Omental fat pad (tissue), 4 donors: ENCODE measurements at places on chromosomes 3 and 15.

DNA sequence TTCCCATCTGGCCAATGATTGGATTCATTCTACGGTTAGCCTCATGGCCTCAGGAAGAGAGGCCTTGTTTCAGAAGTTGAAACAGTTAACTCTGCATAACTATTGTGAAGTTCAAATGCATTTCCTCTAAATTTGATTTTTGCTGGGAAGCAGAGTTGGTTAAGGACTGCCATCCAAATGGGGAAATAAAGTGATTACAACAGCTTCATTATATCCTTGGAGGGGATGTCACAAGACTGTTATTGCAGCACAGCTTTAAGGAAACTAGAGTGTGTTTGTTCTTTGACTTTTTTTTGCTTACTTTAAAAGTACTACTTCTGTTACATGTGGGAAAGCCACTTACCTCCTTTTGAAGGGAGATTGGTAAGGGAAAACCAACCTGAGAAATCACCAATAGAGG, 164.8 kb downstream of the AKAP13 start:
- DNase-seq, result no peak

DNA sequence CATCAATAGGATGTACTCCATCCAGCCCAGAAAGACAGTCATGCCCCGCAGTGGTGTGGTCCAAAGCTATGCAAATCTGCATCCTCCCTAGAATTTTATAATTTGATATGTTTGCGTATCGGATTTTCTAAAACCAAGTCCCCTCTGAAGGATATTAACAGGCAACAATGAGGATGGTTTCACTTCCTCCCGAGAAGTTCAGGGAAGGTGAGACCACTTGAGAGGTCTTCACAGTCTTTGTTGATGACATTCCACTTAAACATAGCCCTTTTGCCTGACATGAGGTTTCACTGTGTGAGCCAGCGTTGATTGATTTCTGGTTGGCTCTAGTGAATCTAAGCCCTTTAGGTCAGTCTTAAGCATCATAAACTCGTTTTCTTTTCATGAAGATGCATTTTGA, 276.1 kb downstream of the NR2F2 start:
- no peak for DNase-seq

GRCh38 chr3:123376451-123377242, 72.2 kb downstream of the ADCY5 start:
- no peak for DNase-seq

DNA sequence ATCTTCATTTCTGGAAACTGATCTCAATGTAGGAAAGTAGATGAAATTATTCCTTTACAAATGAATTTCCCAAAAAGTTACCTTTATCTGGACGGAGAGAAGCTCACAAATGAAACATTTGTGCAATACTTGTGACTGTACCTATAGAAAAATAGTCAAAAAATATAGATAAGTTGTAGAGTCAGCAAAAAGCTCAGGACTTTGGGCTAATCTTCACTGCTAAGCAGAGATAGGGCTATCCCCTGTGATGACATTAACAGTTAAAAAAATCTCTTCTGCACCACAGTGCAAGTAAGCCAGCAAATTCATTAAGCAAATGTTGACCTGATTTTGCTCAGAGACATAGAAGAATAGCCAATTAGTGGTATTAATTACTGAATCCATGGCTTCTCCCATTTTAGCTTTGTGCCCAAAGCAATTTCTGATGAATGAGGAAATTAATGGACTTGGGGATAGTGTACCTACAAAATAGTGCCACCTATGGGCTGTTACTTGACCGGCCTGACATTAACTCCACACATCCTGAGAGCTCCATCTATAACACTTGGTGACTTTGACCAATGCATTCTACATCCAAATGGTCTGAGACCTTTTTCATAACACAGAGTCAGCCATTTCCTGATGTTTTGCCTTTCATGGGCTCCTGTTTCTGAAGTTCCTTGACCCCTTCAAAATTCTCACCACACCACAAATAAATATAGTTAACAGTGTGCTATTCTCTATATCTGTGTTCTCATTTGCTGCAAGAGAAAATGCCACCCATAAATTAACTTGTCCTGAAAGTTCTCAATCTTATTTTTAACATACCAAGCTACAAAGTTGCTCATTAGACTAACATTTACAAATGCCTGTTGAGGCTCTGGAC, 105.0 kb downstream of the SSR3 start:
- DNase-seq, result no peak

DNA sequence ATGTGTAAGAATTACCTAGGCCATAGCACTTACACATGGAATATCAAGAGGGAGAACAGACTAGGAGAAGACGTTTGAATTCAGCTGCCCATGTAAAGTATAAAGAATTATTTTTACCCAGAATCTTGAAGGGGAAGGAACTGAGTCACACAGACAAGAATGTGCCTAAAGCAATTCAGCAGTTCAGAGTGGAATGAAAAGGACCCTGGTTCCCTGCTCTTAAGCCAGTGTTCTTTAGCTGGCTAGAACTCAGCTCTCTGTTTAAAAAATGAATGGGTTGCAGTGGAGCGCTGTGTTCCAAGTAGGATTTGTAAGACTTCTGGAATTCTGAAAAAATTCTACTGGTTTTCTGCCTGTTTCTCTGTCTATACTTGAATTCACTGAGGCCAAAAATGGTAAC, 440.2 kb downstream of the LPP start:
- no peak for DNase-seq

- no peak for DNase-seq
Measured at GRCh38 chr3:177647341-177647740, 450.1 kb upstream of the TBL1XR1 start.

DNA sequence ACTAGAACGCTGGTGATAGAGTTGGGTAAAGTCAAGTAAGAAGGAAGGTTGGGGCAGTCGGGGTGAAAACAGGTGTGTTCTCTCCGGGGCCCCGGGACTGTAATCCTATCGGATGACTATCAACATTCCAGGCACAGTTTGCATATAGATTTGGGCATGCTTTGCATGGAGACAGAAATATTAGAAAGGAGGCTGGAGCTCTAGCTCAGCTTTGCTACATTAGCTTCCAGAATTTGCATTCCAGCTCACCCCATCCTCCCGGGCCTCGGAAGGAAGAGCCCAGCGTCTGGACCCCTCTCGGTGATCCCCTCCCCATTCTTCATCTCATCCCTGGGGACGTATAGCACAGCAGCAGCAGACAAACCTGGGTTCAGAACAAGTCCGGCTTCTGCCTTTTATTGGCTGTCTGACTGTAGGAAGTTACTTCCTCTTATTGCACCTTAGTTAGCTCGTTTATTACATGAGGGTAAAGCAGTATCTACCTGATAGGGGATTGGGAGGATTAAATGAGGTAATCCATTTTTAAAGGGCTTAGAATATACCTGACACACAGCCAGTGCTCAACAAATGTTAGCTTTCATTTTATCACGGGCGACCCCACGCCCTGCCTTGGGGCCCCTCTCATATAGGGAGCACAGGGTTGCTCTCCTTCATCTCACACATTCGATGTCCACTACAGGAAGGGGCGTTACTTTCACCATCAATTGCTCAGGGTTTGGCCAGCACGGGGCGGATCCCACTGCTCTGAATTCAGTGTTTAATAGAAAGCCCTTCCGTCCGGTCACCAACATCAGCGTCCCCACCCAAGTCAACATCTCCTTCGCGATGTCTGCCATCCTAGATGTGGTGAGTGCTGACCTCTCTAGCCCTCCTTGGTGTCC, 3.2 kb downstream of the HTR3E start:
- DNase-seq, result no peak

GRCh38 chr3:44476181-44476611, 1.3 kb downstream of the ZNF445 start:
- DNase-seq, result no peak

DNA sequence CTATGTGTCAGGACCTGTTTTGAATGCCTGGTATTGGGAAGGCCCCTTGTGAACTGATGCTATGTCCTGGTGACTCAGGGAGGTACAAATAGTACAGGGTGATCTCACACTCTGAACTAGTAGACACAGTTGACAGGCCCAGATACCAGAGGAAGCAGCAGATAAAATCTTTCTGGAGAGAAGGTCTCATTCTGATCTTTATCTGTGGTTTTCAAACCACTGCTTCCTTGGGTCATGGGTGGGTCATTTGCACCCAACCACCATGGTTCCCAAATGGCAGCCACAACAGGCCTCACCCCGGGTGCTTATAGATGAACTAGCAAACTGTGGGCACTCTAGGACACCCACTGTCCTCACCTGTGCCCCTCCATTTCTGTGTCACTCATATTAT, 43.4 kb downstream of the PXYLP1 start:
- no peak for DNase-seq

DNA sequence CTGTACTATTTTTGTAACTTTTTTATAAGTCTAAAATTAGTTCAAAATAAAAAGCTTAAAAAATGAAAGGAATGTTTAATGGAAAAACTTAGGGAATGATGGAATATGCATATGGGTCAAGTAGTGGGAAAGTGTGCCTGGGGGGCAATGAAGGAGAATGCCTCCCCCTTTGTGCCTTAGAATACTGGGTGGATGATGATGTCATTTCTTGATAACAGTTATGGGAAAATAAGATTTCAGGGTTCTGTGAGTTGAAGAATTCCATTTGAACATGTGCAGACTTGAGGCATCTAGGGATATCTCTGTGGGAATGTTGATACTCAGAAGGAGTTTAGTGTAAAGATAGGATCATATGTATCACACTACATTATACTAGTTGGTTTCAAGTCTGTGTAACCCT, 13.8 kb downstream of the WDR93 start:
- no peak for DNase-seq

GRCh38 chr3:65545429-65545828, 493.3 kb downstream of the MAGI1 start:
- no peak for DNase-seq

DNA sequence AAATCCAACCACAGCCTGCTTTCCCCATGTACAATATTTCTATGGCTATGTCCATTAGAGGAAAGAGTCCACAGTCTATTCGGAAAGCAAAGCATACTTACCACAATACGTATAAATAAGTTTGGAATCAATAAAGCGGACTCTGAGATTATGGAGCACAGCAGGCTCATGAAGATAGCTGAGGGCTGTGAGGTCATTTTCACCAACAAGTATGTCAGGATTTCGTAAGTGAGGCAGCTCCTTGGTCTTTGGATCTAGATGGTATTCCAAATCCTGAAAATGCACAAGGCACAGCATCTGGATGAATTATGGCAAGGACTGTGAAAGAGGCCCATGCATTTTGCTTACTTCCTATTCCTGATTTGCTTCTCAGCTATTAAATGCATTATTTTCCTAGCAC, 100.4 kb downstream of the MYO5A start:
- DNase-seq, result no peak

GRCh38 chr15:75198560-75199356, 2.9 kb upstream of the C15orf39 start:
- DNase-seq, result no peak

- no peak for DNase-seq
Measured at GRCh38 chr3:122227036-122227781, 43.7 kb downstream of the CASR start.

DNA sequence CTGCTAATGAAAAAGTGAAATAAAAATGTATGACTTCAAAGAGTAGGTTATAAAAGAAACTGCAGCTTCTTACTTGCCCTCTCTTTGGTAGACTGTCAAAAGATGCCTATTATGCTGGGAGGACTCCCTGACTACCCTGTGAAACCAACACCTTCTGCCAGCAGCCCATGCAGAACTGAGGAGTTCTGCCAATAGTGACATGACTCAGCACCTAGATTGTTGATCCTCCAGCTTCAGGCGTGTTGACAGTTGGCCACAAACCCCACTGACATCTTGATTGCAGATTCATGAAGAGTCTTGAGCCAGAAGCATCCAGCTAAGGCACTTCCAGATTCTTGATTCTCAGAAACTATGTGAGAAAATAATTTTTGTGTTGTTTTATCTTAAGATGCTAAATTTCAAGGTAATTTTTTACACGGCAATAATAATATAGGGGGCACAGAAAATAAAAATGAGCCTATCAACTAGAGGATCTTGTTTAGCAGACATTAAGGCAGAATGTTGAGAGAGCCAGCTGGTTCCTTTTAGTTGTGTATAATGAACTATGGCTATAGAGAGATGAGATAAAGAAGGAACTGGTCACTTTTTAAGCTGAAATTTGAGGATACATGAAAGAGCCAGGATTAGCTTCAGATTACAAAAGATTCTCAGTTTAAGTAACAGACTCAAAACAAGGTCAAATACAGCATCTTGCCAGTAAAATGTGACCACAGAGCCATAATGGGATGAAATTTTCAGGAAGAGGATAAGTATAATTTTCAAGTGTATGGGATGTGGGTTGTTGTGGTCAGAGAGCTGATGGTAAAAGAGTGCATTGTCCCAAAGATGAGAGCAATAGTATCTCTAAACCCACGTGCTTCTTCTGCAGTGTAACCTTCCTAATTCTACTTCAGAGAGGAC, 588.7 kb upstream of the CBLB start:
- no peak for DNase-seq

- DNase-seq, result no peak
Measured at GRCh38 chr3:123552095-123552714, 32.6 kb downstream of the HACD2 start.

DNA sequence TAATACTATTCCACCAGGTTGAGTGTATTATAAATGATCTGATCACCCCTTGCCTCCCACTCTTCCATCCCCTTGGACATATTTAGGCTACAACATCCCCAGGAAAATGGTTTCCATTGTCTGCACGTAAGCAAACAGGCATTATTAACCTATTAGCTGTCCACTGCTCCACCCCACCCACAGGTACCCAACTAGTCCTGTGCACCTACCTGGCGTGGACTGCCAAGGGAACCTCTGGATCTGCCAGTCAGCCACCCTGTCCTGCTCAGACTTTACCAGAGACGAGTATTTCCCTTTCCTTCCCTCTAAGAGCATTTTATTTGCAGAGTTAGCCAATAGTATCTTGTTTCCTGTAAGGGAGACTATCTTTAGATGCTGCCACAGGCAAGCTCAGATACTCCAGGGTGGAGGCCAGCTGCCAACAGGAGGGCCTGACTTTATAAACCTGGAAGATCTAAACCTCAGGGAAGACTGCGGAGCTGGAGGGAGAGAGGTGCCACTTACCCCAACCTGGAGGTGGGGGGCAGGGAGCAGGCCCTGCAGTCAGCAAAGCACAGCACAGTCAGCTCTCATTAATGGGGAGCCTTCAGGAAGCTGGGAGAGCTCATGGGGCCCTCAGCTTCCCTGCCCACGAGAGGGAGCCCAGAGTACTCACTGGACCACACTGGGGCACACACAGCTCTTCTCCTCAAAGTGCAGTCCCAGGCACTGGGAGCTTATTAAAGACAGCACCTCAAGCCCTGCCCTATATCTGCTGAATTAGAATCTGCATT, at the start of gene CX3CR1:
CX3CR1 (minus strand) TSS at position 292 of the 773 bp plus-strand sequence. CDS start 13,527 bp downstream, outside the sequence.
- DNase-seq, result no peak

GRCh38 chr3:191320316-191320715, 8.9 kb upstream of the CCDC50 start:
- no peak for DNase-seq

DNA sequence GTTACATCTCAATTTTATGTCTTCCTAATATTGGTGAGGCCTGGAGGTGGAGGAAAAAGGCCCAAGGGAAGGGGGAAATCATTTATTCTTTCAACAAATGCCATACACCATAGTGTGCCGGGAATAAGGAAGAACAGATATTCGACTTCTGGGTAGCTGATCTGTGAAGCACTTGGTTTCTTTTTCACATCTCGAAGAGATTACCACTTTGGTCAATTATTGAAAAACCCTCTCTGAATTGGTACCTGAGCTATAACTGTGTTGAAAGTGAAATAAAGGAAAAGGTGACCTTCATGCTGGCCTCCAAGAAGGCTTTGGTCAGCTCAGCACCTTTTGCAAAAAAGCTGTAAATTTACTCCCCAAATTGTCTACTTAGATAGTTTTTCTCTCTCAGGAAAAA, 14.2 kb upstream of the MB21D2 start:
- no peak for DNase-seq

GRCh38 chr15:75232252-75232813, 25.8 kb upstream of the GOLGA6C start:
- DNase-seq, result no peak
